ENCODE measurements at places on chromosomes 2 and 18. TPM values are rescaled to one million over a fixed set of nuclear protein-coding genes. Genes with fewer than 3 reads are reported as not detected.
A peak's percentile ranks its signal among the peaks of the same experiment; 100 is the strongest.

- DNase-seq: peak; percentile 94
These were observed 106.4 kb upstream of the NCKAP5 start for GRCh38 chr2:133674433-133675331.

GRCh38 chr2:191382801-191383200, 137.6 kb downstream of the MYO1B start:
- DNase-seq: peak; percentile 73

DNA sequence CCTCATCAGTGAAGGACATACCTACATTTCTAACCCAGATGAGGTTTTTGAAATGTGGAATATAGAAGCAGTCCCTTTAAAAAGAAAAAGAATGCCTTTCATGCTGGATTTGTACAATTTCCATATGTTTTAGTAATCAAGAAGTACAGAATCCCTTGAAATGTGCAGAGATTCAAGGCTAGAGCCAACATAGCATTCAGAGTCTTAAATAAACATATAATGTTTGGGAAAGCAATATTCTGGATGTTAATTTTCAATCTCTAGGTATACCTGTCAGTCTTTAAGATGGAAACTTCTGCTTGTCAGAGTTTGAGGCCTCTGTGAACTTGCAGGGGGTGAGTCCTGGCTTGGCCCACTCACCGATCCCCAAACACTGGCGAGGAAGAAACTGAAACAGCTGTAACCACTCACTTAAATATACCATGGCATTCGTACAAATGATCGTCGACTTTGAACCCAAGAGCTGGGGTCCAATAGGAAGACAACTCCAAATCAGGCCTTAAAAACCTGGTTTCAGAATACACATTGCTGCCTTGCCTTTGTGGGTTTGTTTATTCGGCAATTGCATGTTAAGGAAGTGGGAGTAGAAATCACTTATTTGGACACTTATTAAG, 132.8 kb upstream of the NCK2 start:
- peak; percentile 71 for DNase-seq

DNA sequence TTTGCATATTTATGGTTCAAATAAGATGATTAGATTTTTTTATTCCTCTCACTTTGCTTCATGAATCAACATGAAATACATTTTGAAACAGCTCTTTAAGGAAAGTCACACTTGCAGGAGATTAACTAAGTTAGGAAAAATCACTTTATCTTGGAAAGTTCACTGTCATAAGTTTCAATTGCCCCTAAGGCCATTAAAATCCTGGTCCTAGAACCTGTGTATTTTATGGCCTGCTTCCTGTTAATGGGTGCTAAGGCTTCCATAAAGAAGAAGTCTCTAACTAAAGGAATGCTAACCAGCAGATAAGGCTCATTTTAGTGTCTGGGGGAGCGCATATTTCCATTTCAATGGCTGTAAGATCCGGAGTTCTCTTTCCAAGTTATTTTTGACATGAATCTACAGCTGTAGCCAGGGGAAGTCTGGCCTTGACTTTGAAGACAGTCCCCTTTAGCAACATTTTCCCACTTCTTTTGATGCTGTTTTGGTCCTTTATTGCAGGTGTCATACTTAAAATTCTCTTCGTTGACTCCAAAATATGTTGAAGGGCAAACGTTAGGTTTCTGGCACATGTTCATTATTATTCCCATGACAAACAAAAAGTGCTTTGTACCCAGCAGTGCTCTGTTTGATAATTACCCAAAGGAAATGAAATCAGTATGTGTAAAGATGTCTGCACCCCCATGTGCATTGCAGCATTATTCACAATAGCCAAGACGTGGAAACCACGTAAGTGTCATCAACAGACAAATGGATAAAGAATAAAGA, 34.4 kb upstream of the SH3BP4 start:
- DNase-seq: no peak

DNA sequence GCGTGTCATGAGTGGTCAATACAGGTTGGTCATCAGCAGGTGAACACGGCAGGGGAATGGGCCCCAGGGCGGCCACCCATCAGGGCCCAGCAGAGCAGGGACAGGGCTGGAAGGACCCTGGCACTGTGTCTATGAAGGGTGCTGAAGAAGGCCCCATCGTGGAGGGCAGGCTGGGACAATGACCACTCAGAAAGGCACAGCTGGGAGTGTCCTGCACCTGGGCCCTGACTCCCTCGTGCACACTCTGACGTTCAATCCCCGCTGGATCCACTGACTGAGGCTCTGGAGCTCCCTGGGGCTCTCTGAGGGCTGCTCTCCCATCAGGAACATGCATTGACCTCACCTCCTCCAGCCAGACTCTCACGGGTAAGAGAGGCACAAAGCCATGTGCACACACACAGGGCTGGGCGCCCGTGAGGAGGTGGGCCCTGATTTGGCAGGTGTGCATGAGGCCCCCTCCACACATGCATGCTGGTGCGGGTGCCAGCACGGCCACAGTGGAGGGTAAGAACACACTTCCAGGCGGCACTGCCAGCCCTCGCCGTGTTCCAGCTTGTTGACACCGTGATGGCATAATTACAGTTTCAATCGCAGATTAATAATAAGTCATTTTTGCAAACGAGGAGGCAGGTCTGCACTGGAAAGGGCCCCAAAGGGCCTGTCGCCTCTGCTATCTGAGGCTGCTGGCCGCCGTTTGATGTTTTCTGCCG, 58.5 kb downstream of the SMAD7 start:
- DNase-seq: no peak

DNA sequence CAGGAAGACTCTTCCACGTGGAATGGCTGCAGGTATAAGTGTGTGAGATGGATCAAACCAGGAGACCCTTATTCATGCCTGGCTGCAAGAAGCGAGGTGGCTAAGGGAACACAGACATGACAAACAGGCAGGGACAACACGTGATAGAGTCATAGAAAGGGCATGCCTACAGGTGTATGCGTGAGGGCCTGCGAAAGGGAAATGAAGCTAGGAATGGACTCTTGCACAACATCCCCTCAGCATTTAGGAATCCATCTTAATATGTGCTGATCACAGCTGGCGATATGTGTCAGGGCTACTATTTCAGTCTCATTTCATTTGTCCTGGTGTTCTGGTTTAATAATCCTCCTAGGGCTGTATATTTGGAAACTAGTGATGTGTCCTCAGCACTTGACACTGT, 291.2 kb downstream of the MYT1L start:
- DNase-seq: no peak

- DNase-seq: peak; percentile 33
These were observed 86.4 kb upstream of the MAP4K3 start for GRCh38 chr2:39523308-39524044.

GRCh38 chr2:240531038-240531437, 26.8 kb downstream of the ANKMY1 start:
- no peak for DNase-seq

DNA sequence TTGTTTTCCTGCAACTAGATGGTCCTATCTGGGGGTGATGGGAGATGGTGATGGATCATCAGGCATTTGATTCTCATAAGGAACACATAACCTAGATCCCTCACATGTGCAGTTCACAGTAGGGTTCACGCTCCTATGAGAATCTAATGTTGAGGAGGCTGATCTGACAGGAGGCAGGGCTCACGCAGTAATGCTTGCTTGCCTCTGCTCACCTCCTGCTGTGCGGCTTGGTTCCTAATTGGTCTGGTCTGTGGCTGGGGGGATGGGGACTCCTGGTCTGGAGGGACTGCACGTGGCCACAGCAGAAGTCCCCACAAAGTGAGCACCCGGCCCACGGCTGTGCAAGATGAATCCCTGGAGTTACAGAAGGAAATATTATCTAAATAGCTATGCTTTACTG, 11.3 kb downstream of the MC5R start:
- DNase-seq: no peak

DNA sequence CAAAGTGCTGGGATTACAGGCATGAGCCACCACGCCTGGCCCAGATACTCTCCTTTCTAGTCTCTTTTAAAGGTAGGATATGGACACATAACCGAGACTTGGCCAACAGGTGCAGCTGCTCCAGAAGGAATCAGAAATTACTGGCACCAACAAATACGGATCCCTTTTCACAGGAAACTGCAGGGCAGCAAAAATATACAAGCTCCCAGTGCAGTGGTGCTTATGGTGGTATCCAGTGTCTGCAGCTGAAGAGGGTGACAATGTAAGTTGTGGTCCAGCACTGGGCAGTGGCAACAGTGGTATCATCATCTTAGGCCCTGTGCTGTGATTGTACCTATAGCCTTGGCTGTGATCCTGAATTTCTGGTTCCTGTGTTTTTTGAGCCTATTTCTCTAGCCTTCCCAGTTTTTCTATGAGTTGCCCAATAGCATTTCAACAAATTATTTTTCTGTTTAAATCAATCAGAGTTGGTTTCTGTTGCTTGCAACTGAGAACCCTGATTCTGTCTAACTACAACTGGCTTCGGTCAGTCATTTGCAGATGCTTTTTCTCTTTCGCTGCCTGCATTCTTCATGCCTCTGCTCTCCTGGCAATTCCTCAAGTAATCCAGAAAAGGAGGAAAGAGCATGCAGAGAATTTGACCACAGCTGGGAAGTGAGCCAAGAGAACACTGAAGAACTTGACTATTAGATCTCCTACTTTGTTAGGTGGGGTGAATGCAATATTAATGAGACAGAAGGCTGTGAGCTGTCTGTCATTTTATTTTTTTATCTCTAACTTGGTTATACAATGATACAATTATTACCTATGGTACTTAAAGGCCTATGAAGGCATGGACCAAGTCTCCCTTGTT, 30.8 kb upstream of the EML4 start:
- peak; percentile 81 for DNase-seq

GRCh38 chr2:47073641-47074040, 81.5 kb downstream of the STPG4 start:
- no peak for DNase-seq

- DNase-seq: no peak
These were observed 43.6 kb downstream of the SCTR start for GRCh38 chr2:119480718-119481142.

DNA sequence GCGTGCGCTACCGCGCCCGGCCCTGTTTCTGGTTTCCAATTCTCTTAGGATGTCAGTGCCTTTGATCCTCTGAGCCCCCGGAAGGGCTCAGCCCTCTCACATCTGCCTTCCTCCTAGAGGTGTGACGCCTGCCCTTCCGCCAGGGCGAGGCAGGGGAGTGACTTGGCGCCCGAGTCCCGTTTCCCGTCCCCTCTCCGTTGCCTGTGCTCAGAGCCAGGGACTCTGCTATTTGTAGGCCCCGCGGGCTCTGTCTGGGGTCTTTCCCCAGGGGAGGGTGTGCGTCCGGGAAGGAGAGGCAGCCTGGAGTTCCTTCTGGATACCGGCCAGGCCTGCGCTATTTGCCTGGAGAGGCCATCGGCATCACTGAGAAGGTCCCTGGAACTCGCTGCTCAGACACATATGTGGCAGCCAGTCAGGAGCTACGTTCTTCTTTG, 103.7 kb upstream of the TAF1B start:
- DNase-seq: peak; percentile 86

- DNase-seq: no peak
These were observed 198.8 kb upstream of the FOSL2 start for GRCh38 chr2:28193630-28194403.

DNA sequence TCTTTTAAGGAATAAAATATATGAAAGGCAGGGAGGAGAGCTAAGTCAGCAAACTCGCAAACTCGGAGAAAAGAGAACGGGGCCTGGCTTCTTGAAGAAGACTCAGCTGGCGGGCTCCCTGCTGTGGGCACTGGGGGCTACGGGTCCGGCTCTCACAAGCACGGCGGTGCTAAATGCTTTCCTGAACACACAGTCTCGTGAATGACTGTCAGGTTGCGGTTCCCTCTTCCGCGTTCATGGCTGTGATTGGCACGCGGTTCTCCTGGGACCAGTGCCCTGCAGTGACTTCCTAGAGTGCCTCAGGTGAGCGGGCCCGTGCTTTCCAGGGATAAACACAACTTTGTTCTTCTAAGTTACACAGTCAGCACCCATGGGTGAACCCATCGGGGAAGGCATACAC, 208.4 kb downstream of the HDAC4 start:
- DNase-seq: no peak

DNA sequence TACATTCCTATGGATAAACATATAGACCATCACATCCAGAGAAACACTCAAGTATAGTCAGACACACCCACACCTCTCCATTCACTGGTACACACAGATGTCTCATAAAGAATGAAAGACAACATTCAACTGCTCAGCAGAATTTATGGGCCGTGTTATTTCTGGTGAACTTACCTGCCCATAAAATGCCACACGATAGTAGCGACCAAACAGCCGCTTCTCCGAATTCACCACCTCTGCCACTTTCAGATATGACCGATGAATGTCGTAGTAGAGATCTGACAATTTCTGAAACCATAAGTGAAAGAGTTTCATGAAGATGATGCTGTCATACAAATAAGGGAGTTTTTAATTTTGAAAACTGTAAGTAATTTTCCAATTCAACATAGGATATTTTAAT, 70.7 kb upstream of the CCDC195 start:
- no peak for DNase-seq

- DNase-seq: no peak
These were observed 519.9 kb upstream of the TNP1 start for GRCh38 chr2:217379807-217380206.

GRCh38 chr2:96233880-96234316, 25.3 kb upstream of the STARD7 start:
- DNase-seq: no peak

DNA sequence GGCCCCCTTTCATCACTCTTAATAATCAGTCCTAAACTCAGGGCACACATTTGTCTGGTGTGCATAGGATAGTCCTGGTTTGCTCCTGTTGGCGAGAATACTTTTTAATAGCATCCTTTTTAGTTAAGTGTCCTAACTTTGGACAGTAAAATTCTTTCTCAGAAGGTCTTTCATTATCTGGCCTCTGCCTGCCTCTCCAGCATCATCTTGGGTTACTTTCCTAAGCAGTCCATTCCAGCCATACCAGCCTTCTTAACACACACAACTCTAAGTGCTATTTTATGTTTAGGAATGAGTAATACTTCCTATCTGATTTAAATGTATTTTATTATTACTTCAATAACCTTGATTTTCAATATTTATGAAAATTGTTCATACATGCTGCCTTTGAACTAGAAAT, 151.0 kb downstream of the ACOXL start:
- no peak for DNase-seq

Gene APOB
- 0.35 TPM for total RNA-seq

Gene PUM2
- 40.5 TPM for total RNA-seq

Gene ASB3
- total RNA-seq: 20.2 TPM

Gene NEU2
- total RNA-seq: not detected

Gene MYOM1
- total RNA-seq: 377 TPM

Gene GAD1
- total RNA-seq: 0.35 TPM

Gene TMEM178A
- 5.7 TPM for total RNA-seq

Gene PNPT1
- 15.1 TPM for total RNA-seq

Gene DYSF
- total RNA-seq: 51.6 TPM

Gene DCC
- 0.13 TPM for total RNA-seq

Gene RPRM
- 6.4 TPM for total RNA-seq
